ENCODE measurements at places on chromosomes 12 and 14. TPM values are rescaled to one million over a fixed set of nuclear protein-coding genes. Genes with fewer than 3 reads are reported as not detected.

TMCC3 gene
- 15.9 TPM for total RNA-seq

A2M gene
- total RNA-seq: 2.0 TPM

DNA sequence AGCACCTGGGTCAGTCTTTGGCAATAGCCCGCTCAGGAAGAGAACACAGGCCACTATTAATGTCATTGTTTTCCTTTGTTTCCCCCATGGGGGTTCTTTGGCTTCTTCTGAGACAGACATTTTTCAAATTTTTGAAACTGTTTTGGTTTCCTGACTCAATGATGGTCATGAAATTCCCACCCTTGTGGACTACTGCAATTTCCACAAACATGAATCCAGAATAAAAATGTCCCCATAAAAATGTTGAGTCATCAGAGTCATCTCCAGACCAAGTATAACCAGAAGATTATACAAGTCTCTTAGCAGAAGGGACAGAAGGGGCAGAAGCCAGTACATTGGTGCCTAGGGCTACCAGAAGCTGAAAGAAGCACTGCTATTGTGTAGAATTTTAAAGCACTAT, 29.1 kb downstream of the SLCO1A2 start:
- peaks cover 28% of the 10 kb centered on the region for H3K27me3 ChIP-seq
- no peak for DNase-seq
- peaks cover 2% of the 10 kb centered on the region for H3K36me3 ChIP-seq
- H3K4me3 ChIP-seq: no peak overlapping the region
- H3K27ac ChIP-seq: no peak overlapping the region
- peaks cover 9% of the 10 kb centered on the region for H3K4me1 ChIP-seq

DNA sequence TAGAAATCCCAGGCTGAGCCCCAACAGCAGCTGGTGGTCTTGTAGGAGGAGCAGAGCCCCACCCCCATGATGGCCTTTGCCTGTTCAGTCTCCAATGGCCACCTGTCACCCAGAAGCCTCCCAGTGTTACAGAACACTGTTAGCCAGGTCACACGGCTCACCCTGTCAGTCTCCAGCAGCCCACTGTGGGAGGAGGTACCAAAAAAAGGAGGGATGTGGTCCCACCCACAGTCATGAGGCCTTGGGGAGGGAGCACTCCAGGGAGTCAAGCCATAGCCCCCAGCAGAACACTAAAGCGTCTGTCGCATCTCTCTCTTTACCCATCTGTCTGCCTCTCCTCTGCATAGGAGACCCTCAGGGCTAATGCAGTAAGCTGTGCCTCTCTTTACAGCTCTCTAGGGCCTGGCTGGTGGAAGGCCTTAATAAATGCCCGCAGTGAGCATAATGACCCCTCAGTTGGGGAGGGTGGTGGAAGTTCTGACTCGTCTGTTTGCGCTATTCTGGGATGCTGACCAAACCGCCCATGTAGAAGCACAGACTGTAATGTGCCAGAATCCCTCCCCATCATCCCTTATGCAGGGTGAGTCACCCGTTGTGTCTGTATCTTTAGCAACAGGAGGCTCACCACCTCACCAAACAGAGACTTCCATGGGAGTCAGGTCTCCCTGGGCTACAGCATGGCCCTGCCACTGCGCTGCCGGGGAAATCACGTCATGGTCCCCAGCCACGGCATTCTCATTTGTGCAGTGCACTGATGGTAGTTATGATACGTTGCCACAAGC, 14.6 kb downstream of the C14orf132 start:
- H3K27ac ChIP-seq: no peak overlapping the region
- H3K27me3 ChIP-seq: no peaks in the 10 kb centered on the region
- DNase-seq: no peak
- peaks cover 1% of the 10 kb centered on the region for H3K36me3 ChIP-seq
